ENCODE measurements at places on chromosomes 1 and 21.

GRCh38 chr1:95451054-95451453 lies 217.0 kb downstream of the RWDD3 start:
- DNase-seq: no peak

- no peak for DNase-seq
Observed at GRCh38 chr1:221294242-221294641, 415.0 kb downstream of the HLX start.

DNA sequence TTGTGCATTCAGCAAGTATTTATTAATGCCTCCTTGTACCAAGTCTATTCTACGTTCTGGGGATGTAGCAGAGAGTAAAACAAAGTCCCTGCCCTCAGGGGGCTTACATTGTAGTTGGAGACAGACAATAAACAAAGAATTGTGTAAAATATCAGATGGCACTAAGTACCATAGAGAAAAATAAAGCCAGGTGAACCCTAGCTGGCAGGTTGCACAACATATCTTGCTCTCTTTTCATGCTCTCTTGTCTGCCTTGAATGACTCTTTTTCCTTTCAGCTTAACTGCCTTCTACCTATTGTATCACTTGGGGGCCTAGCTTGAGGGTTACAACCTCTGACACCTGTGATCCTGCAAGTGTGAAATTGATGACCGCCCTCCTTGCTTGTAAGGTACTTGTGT lies 20.7 kb upstream of the FASLG start:
- no peak for DNase-seq

- DNase-seq: no peak
Observed at GRCh38 chr1:40401473-40402201, 28.1 kb downstream of the SMAP2 start.

GRCh38 chr1:25197982-25198662 lies 34.2 kb downstream of the SYF2 start:
- no peak for DNase-seq

GRCh38 chr1:44652445-44653106 lies 21.7 kb downstream of the TMEM53 start:
- peak; percentile 79 for DNase-seq

DNA sequence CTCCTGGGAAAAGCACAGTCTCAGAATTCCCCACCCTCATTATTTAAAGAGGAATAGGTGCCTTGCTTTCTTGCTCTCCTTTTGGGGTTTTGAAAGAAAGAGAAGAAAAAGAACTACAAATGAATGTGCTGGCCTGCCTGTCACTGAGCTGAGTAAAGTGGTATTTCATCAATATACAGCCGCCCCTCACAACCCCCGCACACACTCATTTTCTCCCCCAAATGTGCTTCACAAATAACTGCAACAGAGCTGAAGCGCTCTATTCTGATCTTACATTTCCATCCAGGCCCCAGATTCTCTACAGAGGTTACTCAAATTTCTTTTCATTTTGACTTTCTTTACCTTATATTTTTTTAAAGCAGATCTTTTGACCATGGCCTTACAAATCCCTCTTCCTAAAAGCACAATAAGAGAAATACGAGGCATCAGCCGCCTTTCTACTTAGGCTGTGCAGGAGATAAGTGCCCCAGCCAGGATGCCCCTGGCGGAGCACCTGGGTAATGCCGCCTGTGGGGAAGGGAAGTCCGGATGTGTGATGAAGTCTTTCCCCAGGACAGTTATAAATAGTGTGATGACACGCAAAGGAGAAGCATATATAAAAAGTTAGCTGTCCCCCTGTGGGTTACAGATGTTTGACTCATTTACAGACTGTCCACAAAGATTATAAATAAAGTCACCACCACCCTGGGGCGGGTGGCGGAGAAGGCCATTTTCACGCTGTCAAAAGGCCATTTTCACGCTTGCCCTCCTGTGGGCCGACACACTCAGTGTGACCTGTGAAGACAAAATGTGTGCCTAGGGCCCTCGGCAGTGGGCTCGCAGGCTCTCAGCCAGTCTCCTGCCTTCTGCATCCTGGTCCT lies 6.5 kb downstream of the KCNN3 start:
- no peak for DNase-seq

- DNase-seq: no peak
Observed at GRCh38 chr21:36061445-36061844, 1.1 kb upstream of the SETD4 start.

DNA sequence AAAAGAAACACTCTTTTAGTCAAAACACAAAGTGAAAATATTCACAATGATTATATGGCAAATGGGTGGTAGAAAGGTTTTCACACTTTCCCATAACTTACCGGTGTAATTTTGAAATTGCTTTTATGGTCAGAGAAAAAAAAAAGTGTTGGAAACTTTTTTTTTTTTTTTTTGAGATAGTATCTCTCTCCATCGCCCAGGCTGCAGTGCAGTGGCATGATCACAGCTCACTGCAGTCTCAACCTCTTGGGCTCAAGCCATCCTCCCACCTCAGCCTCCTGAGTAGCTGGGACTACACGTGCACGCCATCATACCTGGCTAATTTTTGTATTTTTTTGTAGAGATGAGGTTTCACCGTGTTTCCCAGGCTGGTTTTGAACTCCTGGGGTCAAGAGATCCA lies 3.3 kb downstream of the IFNGR2 start:
- no peak for DNase-seq

GRCh38 chr1:50080904-50081586 lies 27.7 kb upstream of the ELAVL4 start:
- no peak for DNase-seq

DNA sequence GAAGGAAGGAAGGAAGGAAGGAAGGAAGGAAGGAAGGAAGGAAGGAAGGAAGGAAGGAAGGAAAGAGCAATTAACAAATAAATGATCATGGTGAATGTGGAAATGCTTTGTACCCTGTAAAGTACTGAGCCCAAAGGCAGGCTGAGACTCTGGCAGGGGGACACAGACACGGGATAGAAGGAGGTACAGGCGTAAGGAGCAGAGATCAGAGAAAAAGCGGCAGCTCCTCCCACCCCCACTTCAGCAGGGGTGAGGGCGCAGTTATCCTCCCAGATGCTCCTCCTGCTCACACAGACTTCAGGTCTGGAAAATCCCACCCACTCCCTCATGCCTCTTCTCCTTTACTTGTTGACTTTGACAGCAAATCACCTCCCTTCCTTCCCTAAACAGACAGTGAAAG lies 464.5 kb downstream of the MATN1 start:
- no peak for DNase-seq

DNA sequence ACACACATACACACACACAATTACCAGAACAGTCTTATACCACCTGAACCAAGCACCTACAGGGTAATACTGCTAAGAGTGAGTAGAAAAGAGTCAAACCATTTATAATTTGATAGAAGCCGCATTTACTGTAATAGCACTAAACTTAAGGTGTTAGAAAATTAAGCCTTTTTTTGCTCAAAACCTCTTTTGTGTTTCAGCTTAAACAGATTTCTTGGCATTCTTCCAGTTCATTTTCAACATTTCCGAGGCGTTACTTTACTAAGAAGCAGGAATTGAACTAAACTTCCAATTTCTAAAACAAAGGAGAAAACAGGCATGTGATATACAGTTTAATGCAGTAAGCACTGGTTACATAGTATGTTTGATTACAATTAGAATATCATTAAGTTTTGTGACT lies 387.2 kb downstream of the NCAM2 start:
- DNase-seq: no peak

GRCh38 chr21:39712976-39713375 lies 32.0 kb upstream of the IGSF5 start:
- DNase-seq: no peak

GRCh38 chr1:188061881-188062280 lies 1233.1 kb downstream of the PLA2G4A start:
- DNase-seq: no peak

- DNase-seq: no peak
Observed at GRCh38 chr1:156214024-156214748, 1.4 kb downstream of the PMF1 start.

DNA sequence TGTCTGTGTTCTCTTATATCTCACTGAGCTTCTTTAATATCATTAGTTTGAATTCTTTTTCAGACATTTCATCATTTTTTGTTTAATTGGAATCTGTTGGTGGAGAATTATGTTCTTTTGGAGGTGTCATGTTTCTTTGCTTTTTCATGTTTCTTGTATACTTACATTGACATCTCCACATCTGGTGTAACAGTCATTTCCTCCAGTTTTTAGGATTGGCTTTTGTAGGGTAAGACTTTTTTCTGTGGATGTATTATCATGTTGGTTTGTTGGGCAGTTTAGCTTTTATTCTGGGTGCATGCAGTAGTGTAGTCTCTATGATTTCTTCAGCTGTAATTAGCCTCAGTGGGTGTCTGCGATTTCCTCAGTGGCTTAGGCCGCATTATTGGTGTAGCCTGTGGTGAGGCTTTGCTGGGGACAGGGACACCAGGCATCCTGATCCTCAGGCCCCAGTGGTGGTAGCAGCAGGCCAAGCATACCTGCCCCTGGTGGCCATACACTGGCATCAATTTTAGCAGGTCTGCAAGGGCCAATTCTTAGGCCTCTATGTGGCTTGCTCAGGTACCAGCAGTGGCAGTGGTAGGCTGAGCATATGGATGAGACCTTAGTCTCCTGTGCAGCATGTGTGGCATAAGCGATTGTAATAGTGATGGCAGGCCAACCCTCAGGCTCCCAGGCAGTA lies 77.6 kb upstream of the SAMD13 start:
- DNase-seq: no peak

DNA sequence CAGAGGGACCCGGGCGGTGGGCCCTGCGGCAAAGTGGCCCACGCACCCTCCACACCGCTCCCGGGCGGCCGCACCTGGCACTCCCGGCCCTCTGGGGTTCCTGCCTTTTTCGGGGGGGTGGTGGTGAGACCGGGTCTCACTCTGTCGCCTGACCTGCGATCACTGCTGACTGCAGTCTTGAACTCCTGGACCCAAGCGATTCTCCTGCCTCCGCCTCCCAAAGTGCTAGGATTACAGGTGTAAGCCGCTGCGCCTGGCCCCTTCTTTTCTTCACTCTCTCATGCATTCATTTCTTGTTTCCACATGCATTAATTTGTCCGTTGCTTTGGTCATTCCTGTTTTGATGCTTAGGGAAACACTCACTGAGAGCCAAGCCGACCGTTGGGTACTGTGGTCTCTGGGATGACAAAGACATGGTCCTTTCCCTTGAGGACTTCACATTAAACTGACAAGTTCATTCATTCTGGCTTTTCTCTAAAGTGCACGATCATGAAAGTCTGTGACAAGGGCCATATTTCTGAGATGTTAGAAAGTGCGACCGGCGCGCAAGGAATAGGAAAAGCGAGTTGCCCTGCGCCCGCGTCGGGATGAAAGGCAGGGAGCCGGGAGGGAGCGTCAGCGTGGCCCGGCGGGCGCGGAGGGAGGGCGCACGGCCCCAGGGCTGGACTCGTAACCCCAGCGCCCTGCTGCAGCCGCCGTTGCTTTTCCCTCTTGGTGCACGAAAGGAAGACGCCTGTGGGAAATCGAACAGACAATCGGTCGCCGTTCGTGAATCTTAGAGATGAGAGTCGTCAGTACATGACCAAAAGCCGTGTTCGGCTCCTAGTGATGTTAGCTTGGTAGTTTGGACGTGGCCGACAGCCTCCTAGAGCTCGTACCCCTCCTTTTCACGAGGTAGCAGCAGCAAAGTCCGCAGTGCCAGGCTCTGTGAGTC lies 1.0 kb upstream of the MCOLN2 start:
- no peak for DNase-seq

DNA sequence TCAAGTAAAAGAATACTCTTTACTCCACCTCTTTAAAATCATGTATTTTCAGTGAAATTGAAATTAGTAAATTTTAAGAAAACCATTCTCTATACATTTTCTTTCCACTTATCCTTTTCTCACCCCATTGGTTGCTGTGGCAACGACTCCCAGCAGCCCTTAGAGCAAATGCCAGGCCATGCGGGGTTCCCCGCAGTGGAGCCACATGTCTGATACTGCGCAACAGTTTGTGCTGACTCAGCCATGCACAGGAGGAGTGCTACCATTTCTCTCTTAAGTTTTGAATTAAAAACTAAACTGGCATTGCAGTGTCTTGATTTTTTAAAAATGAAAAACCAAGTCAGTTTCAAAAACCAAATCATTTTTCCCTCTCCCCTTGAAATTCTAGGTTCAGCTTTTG lies 214.1 kb upstream of the L1TD1 start:
- DNase-seq: no peak

DNA sequence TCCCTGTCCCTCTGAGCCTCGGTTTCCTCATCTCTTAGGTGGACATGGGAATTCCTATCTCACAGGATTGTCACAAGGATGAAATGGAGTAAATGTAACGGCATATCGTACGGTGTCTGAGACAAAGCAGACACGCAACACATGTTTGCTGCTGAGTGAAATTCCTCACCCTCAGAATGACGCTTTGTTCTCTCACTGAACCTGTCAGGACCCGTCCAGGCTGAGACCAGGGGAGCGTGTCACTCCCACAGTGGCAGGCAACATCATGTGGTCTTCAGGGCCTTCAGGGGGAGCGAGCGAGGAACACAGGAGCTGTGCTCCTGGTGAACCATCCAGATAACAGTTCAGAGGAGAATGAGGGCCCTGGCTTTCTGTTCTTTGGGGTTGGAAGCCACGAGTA lies 74.2 kb downstream of the TOMM20 start:
- DNase-seq: no peak

DNA sequence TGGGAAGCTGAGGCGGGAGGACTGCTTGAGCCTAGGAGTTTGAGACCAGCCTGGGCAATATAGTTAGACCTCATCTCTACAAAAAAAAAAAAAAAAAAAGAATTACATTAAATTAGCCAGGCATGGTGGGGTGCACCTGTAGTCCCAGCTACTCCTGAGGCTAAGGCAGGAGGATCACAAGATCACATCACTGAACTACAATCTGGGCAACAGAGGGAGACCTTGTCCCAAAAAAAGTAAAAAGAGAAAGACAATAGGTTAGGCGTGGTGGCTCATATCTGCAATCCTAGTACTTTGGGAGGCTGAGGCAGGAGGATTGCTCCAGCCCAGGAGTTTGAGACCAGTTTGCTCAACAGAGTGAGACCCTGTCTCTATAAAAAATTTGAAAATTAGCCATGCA lies 130.3 kb downstream of the TIAM1 start:
- no peak for DNase-seq

- DNase-seq: no peak
Observed at GRCh38 chr1:202576816-202577215, 133.4 kb downstream of the SYT2 start.

DNA sequence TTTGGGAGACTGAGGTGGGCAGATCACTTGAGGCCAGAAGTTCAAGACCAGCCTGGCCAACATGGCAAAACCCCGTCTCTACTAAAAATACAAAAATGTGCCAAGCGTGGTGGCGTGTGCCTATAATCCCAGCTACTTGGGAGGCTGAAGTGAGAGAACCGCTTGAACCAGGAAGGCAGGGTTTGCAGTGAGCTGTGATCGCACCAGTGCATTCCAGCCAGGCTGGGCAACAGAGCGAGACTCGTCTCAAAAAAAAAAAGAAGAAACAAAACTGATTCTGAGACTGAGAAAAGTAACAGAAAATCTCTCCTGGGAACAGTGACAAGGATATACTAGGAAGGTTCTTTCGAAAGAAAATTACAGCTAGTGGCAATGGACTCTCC lies 20.9 kb downstream of the USP48 start:
- no peak for DNase-seq

DNA sequence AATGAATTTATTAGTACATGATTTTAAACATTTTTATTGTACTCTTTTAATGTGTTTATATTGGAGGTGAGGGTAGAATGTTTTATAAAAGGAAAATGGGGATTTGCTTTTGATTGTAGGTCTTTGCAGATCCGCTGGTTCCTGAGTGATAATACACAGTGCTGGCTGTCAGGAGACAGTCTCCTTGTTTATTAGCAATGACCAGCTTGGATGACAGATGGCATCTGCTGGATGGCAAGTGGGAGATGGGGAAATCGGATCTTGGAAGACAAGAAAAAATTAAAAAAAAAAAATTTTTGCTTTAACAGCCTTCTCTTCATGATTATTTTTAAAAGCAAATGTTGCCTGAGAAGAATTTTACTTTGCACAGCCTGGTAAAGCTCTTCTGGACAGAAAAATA lies 4.4 kb upstream of the PHTF1 start:
- no peak for DNase-seq
